ENCODE measurements at places on chromosomes 12 and 14.

DNA sequence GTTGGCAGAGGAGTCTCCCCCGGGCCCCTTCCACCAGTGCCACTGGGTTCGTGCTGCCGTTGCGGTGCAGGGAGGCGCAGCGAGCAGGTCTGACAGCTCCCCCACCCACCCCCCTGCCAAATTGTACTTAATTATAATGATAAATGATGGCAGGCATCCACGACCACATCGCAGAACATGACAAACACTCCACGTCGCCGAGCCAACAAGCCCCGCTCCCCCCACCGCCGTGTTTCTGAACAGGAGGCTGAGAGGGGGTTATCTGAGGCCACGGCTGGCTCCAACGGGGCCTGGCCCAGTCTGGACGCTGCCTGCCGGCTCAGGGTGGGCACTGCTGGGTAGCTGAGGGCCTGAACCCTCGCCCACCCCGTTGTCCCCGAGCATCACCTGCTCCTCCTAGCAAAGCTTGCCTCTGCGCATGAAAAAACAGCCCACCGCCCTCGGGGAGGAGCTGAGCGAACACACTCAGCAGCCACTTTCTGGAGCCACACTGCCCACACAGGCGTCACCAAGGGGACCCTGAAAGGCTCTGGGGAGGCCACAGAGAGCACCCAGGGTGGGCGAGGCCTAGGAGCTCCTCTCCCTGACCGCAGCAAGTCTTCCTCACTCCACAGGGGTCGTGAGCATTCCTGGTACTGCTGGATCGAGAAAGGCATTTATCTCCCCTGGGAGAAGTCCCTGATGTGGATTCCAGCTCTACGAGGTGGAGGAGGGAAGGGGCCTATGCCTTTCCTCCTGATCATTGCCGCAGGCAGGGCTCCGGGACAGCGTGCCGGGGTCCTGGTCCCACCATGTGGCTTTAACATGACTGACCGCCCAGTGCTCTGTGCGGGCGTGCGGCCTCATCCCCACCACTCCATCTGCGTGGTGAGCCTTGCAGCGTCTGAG is 35.4 kb upstream of the DIO3 start:
- no peak for DNase-seq

GRCh38 chr14:33062881-33063280 is 124.2 kb downstream of the NPAS3 start:
- DNase-seq = no peak

GRCh38 chr14:69528930-69529329 is 44.4 kb downstream of the PLEKHD1 start:
- DNase-seq = no peak

- no peak for DNase-seq
Measured at GRCh38 chr12:91507754-91508153, 325.1 kb upstream of the DCN start.

- DNase-seq = no peak
Measured at GRCh38 chr14:46325157-46325556, 326.4 kb downstream of the RPL10L start.

DNA sequence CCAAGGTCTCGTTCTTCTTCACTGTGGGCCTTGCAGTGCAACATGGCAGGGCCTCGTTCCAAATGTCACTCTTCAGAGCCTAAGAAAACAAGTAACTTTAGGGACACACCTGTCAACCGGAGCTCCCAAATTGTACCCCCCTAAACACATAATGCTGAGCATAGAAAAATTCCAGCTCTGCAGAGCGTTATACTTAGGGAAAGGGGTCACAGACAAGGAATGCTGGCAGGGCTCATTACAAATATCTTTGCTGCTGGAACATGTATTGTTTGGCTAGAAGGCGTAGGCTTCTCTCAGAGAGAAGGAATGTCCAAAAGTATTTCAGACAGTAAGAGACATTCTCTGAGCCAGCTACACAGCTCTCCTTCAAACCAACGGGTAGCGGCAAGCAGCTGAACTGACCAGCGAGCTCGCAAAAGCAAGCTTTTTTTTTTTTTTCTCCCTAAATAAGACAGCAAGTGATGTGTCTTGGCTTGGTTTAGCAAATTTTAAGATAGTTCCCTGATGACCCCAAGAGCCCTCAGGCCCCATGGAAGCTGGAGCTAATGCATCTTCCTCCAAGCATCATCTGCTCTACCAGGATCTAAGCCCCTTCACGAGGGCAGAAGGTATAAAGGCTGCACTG is 24.5 kb downstream of the SSH1 start:
- DNase-seq = peak; percentile 32

DNA sequence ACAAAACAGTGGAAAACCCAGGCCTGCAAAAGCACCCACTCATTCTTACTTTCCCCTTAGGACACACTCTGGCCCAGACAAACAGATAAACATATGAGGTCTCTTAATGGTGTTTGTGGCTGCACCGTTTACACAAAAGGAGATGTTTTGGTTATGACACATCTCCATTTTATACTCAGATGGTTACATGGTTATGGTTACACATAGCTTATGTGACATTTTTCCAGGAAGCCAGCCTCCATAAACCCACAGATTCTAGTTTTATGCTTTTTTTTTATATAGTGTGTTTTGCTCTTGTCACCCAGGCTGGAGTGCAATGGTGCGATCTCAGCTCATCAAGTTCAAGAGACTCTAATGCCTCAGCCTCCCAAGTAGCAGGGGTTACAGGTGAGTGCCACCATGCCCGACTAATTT is 3.5 kb upstream of the KLRD1 start:
- DNase-seq = no peak

GRCh38 chr14:103628221-103628683 is 759 bp upstream of the KLC1 start:
- DNase-seq = peak; percentile 92

Measured in spleen (tissue), 13 donors.